ENCODE measurements at places on chromosomes 5 and 9. TPM values are rescaled to one million over a fixed set of nuclear protein-coding genes. Genes with fewer than 3 reads are reported as not detected.

DNA sequence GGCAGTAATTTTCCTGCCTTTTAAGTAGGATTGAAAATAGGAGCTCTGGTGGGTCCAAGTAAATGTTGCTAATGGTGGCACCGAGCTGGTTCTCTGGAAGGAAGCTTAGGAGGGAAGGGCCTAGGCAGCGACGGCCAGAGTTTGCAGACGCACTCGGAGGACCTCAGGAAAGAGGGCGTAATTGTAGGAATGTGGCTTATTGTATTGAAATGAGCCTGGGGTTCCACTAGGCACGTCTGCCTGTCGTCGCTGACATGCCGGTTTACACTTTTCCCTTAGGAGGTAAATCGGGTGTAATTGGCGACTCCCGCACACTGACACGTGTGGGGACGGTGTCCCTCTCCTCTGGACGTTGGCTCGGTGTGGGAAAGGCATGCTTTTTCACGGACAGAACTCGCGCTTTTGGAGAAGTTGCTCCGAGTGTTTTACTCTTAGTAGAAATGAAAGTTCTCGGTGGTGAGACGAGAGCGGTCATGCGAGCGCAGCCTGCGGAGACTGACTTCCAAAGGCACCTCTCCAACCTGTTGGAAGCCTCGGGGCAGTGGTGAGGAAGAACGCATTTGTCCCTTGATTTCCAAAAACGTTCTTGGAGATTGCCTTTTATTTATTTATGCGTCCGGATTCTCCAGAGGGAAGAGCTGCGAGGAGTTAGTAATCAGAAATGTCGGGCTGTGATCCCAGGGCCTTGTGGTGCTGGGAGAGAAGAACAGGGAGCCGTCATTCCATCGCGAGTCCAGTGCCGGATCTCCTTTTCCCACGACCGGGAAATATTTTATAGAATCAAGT is 1.3 kb downstream of the NR4A3 start:
- peak; percentile 40 for DNase-seq

NOXA1 gene
- 2.9 TPM for polyA plus RNA-seq

DNA sequence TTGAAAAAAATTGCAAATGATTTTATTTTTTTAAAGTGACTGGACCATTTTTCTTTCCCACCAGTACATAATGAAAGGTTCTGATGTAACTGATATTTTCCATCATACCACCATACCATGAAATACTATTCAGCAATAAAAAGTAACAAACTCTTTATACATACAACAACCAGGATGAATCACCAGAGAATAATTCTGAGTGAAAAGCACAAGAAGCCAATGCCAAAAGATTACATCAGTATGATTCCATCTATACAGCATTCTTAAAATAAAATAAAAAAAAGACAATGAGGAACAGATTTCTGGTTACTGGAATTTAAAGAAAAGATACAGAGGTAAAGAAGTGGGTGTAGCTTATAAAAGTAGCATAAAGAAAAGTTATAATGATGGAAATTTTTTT is 423.7 kb upstream of the ST8SIA4 start:
- DNase-seq = no peak

MYOZ3 gene
- polyA plus RNA-seq = 10.7 TPM

SLC45A2 gene
- 0.18 TPM for polyA plus RNA-seq

DNA sequence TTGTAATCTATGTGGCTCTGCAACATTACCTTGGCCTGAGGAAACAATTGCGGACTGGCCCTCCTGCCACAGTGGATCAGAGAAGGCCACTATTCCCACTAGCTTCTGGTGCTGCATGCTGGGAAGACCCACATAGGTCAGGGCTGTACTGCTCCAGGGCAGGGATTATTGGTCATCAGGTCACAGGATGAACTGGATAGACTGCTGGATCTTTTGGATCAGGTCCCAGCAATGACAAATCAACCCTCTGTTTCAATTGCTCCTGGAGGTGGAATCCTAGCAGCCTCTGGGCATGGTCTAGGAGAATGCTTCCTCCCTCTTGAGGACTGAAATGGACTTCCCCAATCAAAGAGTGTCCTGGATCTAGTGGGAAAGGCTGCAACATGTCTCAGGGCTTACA is 66.7 kb upstream of the PHF24 start:
- no peak for DNase-seq

DNA sequence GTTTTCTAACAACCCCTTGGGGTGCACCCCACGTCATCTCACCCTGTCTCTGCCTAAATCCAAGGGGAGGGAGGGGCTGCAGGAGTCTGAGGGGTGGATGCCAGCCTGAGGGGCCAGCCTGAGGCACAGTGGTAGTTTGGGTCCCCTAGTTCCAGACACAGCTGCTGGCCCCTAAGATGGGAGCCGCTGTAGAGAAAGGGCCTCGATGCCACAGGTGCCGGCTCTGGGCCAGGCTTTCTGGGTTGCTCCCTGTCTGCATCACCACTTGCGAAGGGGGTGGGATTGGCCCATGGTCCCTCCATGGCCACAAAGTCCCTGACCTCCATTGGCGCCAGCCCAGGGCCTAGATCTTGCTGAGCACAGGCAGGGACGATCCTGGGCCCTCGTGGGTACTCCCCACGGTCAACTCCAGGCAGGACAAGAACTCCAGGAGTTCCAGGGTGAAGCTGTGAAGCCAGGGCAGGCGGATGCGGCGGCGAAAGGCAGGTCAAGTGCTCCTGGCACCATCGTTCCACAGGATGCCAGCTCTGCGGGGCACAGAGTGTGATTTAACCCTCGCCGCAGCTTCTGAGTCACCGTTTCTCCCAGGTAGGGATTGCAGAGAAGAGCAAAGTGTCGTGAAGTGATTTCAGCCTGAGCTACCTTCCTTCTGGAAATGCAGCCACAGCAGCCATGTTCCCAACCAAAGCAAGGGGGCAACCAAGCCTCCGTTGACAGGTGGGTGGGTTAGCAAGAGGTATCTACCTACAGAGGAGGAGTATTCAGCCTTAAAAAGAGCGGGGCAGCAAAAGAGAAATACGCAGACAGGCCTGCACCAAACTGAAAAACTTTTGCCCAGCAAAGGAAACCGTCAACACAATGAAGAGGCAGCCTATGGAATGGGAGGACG is 41.6 kb upstream of the EXOC3 start:
- DNase-seq = no peak

WDR38 gene
- not detected for polyA plus RNA-seq

- DNase-seq = no peak
Measured at GRCh38 chr9:121302341-121302740, 34.4 kb downstream of the GSN start.

- DNase-seq = no peak
Measured at GRCh38 chr5:34409373-34409772, 246.8 kb upstream of the RAI14 start.

DNA sequence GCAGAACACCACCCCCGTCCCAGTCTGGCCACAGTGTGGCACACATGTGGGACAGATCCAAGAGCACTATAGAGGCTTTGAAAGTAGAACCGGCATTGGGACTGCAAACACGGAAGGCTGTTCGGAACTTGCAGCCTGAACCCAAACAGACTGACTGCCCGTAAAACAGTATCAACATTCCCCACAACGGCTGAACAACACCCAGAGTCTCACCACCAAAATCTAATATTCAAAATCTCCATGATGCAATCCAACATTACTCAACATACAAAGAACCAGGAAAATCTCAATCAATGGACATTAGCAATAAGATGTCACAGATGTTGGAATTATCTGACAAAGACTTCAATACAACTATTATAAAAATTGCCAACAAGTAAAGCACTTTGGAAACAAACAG is 82.3 kb downstream of the ROR2 start:
- DNase-seq = no peak

FGF10 gene
- polyA plus RNA-seq = 5.0 TPM

Data from muscle of arm (tissue), 14 donors.